ENCODE measurements at places on chromosomes 11 and 22.
A peak's percentile ranks its signal among the peaks of the same experiment; 100 is the strongest.

- no peak overlapping the region for H3K27ac ChIP-seq
- H3K4me1 ChIP-seq, result no peaks in the 10 kb centered on the region
- peaks cover 26% of the 10 kb centered on the region for H3K36me3 ChIP-seq
- no peaks in the 10 kb centered on the region for H3K27me3 ChIP-seq
- DNase-seq, result no peak
These were observed 18.8 kb downstream of the TRIM34 start for GRCh38 chr11:5643585-5643984.

GRCh38 chr22:20388200-20388599 lies 5.8 kb upstream of the ZNF74 start:
- no peaks in the 10 kb centered on the region for H3K4me1 ChIP-seq
- no peak overlapping the region for H3K27ac ChIP-seq
- no peaks in the 10 kb centered on the region for H3K27me3 ChIP-seq
- no peak overlapping the region for H3K4me3 ChIP-seq
- no peaks in the 10 kb centered on the region for H3K36me3 ChIP-seq

DNA sequence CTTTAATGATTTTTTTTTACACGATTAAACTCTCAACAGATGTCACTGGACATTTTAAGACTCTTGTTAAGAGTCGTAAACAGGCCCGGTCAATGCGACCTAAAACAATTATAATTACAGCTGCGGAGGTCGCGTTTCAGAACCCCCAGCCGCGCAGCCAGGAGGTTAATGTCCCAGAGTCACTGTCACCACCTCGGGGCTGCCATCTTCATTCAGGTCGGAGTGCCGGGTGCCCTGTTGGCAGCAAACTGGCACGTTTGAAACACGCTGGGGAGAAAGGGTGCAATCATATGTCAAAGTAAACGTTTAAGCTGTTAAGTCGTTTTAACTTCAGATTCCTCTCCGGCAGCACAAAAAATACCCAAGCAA lies 711 bp upstream of the PHF21B start:
- H3K4me1 ChIP-seq, result peaks cover 27% of the 10 kb centered on the region
- H3K36me3 ChIP-seq, result no peaks in the 10 kb centered on the region
- no peak overlapping the region for H3K27ac ChIP-seq
- no peak for DNase-seq
- peak overlapping the region; percentile 59 for H3K4me3 ChIP-seq

- H3K27me3 ChIP-seq, result no peaks in the 10 kb centered on the region
- no peak for DNase-seq
- no peak overlapping the region for H3K27ac ChIP-seq
- H3K4me3 ChIP-seq, result no peak overlapping the region
These were observed 55.8 kb downstream of the CCDC34 start for GRCh38 chr11:27307232-27307631.

DNA sequence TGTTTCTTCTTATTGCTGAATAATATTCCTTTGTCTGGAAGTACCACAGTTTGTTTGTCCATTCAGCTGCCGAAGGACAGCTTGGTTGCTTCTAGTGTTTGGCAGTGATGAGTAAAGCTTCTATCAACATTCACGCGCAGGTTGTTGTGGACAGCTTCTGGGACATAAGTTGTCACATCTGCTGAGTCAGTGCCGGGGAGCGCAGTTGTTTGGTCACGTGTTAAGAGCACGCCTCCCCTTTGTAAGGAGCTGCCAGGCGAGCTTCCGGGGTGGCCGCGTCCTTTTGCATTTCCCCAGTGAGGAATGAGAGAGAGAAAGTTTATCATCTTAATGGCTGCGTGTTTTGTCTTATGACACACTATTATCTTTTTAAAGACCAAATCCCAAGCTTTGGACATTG lies 30.3 kb downstream of the SAMM50 start:
- no peak overlapping the region for H3K4me3 ChIP-seq
- no peaks in the 10 kb centered on the region for H3K4me1 ChIP-seq
- H3K27me3 ChIP-seq, result no peaks in the 10 kb centered on the region
- DNase-seq, result no peak

DNA sequence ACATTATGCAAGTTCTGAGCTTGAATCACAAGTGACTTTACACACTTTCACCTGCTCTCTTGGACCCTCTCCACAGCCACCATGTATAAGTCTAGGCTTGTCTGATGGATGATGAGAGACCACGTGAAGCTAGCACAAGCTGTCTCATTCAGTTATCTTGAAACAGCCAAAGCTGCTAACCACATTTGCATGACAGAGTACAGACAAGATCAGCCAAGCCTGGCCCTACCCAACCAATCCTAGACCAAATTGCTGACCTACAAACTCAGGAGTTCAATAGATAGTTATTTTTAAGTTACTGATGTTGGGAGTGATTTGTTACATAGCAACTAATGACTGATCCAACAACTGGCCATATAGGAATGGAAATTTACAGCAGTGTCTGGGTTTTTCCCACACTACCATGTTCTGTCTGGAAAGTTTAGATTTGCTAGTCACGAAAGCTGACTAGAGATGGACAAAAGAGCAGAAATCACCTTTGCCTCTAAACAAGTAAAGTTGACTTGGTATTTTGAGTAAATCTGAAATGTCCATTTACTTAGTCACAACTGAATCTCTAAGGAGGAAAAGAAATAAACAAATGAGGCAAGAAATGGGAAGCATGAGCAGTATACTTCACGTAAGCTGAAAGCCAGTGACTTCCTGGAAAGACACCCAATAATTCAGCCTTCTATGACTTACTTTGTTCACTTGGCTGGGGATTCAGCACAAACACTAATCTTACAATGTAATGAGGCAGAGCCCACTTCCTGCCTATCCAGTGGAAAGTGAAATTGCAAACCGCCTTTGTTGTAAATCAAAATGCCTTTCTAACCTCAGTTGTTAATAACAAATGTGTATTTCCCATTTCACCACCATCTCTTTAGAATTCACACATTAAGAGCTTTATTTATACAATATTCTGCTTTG lies 101.7 kb downstream of the FAM181B start:
- H3K27me3 ChIP-seq, result no peaks in the 10 kb centered on the region
- no peak overlapping the region for H3K27ac ChIP-seq
- no peak overlapping the region for H3K4me3 ChIP-seq
- H3K36me3 ChIP-seq, result no peaks in the 10 kb centered on the region
- no peaks in the 10 kb centered on the region for H3K4me1 ChIP-seq
- DNase-seq, result no peak

GRCh38 chr11:119378851-119379465 lies 2.5 kb downstream of the USP2 start:
- H3K27me3 ChIP-seq, result no peaks in the 10 kb centered on the region
- H3K36me3 ChIP-seq, result no peaks in the 10 kb centered on the region
- H3K4me3 ChIP-seq, result no peak overlapping the region
- DNase-seq, result no peak
- H3K4me1 ChIP-seq, result peaks cover 5% of the 10 kb centered on the region
- H3K27ac ChIP-seq, result no peak overlapping the region

DNA sequence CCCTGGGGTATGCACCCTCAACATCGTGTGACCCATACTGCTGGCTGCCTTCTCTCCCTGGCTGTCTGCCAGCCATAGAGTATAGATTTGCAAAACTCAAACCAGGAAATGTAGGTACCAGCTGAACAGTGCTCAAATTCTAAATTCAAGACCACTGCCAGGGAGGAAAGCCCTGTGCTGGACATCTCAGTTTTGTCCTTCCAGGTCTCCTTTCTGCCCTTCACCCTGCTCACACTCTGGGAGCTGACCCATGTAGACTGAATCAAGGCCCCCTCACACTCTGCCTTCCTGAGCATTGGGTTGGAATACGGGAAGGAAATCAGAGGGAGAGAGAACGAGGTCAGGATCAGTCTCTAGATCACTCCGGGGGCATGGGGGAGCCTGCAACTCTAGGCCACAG lies 12.4 kb upstream of the DRD2 start:
- no peaks in the 10 kb centered on the region for H3K36me3 ChIP-seq
- H3K4me1 ChIP-seq, result no peaks in the 10 kb centered on the region
- H3K27me3 ChIP-seq, result no peaks in the 10 kb centered on the region
- DNase-seq, result no peak

DNA sequence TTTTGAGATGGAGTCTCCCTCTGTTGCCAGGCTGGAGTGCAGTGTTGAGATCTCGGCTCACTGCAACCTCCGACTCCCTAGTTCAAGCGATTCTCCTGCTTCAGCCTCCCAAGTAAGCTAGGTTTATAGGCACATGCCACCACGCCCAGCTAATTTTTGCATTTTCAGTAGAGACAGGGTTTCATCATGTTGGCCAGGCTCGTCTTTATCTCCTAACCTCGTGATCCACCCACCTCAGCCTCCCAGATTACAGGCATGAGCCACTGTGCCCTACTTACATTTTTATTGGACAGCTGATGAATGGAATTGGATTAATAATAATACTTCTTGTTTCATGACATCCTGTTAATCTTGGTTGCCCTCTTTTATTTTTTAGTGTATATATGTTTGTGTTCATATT lies 3.0 kb upstream of the MRGPRD start:
- H3K4me1 ChIP-seq, result no peaks in the 10 kb centered on the region
- H3K27ac ChIP-seq, result no peak overlapping the region
- no peak overlapping the region for H3K4me3 ChIP-seq
- H3K36me3 ChIP-seq, result no peaks in the 10 kb centered on the region
- H3K27me3 ChIP-seq, result no peaks in the 10 kb centered on the region

DNA sequence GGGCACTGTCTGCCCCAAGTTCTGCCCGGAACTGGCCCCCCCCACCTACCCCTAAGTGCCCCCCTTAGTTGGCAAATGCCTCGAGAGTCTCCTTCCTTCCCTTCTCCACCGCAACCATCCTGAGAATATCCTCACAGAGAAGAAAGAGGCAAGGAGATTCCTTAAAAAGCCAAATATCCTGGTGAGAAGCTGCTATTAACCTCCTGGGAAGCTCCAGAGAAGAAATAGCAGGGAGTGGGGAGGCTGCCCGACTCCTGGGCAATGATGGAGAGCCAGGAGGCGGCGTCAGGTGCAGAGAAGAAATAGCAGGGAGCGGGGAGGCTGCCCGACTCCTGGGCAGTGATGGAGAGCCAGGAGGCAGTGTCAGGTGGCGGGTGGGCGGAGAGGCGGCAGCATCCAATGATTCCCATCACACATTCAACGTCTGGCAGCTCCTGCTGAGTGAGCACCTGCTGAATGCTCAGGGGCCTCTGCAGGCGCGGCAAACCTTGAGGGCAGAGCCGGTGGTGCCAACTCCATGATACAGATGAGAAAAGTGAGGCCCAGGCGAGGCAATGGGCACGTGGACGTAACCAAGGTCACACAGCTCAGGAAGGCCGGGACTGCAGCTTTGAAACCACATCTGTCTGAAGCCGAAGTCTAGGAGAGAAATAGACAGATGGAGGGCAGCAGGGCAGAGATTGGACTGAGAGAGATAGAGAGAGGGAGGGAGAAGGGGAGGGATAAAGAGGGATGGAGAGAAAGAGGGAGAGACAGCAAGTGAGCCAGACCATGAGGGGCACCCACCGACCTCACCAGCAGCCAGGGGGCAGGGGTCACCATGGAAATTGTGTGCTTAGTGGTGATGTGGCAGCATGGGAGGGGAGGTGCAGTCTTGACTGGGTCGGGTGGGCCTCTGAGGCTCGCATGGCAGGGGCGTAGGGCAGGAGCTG lies 58.3 kb downstream of the CYTH4 start:
- no peaks in the 10 kb centered on the region for H3K36me3 ChIP-seq
- H3K27me3 ChIP-seq, result no peaks in the 10 kb centered on the region
- H3K27ac ChIP-seq, result no peak overlapping the region
- no peaks in the 10 kb centered on the region for H3K4me1 ChIP-seq
- no peak overlapping the region for H3K4me3 ChIP-seq

GRCh38 chr22:20192972-20193760 lies 42.3 kb upstream of the CCDC188 start:
- H3K4me1 ChIP-seq, result no peaks in the 10 kb centered on the region
- H3K36me3 ChIP-seq, result no peaks in the 10 kb centered on the region
- no peak for DNase-seq
- H3K27me3 ChIP-seq, result no peaks in the 10 kb centered on the region

DNA sequence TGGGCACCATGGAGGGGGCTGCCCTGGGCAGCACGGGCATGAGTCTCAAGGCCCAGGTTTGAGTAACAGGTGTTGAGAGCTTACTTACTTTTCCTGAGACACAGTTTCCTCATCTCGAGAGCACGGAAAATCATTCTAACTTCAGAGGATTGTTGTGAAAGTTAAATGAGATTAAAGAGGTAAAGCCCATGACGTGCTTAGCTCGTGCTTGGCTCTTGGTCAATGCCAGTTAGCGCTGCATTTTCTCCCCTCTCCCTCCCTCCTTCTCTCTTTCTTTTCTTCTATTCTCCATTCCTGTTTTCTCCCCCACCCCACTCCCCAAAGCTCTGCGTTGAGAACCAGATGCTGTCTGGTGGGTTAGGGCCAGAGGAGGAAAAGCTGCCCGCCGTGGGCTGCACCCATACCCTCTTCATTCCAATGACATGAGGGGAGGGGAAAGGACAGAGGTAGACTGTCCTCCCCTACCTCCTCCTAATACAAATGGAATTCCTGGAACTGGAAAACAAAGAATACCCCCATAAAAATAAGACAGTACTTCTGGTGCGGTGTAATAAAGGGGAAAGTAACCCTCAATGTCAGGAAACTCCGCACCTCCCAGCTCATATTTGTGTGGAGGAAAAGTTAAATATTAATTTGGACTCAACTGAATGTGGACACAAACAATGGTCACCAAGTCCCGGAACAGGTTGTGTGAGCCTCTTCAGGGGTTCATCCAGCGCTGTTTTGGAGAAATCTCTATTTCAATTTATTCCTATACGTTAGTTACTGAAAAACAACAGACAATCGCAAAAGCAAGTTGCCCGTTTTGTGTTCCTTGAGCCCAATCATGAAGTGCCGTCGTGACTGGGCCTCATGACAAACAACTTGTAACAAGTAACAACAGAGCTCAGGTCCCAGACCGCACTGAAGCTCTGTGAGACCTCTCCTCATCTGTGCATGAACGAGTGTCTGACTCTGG lies 54.8 kb upstream of the B3GAT1 start:
- no peak overlapping the region for H3K4me3 ChIP-seq
- no peak for DNase-seq
- no peak overlapping the region for H3K27ac ChIP-seq
- H3K27me3 ChIP-seq, result no peaks in the 10 kb centered on the region
- no peaks in the 10 kb centered on the region for H3K4me1 ChIP-seq

DNA sequence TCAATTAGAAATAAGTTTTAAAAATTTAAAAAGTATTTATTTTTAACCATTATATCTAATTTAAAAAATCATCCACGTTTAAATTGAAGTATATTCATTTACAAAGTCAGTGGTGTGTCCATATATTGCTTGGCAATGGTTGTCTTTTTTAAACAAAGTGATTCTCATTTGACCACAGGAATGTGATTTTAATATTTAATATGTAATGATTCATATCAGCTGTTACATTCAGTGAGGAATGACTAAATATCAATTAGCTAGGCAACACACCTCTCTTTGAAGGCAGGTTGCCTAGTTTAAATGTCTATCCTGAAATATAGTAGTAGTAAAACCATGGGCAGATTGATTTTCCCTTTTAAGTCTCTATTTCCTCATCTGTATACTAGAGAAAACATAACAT lies 392.2 kb upstream of the CCDC179 start:
- no peaks in the 10 kb centered on the region for H3K36me3 ChIP-seq
- no peaks in the 10 kb centered on the region for H3K27me3 ChIP-seq
- no peak overlapping the region for H3K4me3 ChIP-seq
- no peaks in the 10 kb centered on the region for H3K4me1 ChIP-seq
- DNase-seq, result no peak
- no peak overlapping the region for H3K27ac ChIP-seq

- no peak overlapping the region for H3K4me3 ChIP-seq
- no peaks in the 10 kb centered on the region for H3K27me3 ChIP-seq
- H3K4me1 ChIP-seq, result no peaks in the 10 kb centered on the region
- DNase-seq, result no peak
These were observed 53.9 kb upstream of the PICALM start for GRCh38 chr11:86122773-86123172.

GRCh38 chr22:48954781-48955311 lies 872.8 kb downstream of the BRD1 start:
- no peak overlapping the region for H3K4me3 ChIP-seq
- no peak overlapping the region for H3K27ac ChIP-seq
- no peaks in the 10 kb centered on the region for H3K27me3 ChIP-seq
- no peaks in the 10 kb centered on the region for H3K36me3 ChIP-seq
